ENCODE measurements at places on chromosomes 3 and 15.

DNA sequence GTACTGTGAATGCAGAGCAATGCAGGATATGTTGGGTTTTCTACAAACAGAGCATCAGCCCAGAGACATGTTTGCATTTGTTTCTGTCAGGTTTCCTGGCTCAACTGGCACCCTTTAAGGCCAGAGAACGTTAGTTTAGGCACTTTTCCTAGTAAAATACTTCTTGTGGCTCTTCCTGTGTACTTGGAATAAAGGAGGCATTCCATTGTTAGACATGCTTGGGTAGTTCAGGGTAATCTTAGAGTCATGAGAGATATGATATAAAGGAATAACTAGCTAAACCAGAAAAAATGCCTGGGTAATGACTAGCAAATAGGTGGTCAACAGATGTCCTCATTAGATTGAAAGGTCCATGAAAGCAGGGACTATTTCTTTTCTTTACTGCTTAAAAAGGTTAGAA, 60.4 kb upstream of the RBM5 start:
- DNase-seq, result no peak

DNA sequence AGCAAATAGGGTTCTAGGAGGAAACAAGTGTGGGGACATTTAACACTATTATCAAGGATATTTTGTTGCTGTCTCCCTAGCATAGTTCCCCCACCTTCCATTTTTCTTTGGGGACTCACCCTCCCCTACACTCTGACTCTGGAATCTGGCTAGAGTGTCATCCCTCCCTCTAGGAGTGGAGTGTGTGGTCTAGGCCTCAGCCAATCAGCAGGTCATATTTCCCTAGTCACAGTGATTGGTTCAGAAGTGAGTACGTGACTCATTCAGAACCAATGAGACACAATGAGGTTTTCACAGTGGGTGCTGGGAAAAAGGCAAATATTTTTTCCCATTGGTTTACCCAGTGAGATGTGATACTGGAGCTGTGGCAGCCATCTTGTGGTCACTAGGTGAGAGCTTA, 234.4 kb downstream of the SHQ1 start:
- DNase-seq, result no peak

GRCh38 chr3:183819831-183820230, 5.5 kb downstream of the MAP6D1 start:
- no peak for DNase-seq

DNA sequence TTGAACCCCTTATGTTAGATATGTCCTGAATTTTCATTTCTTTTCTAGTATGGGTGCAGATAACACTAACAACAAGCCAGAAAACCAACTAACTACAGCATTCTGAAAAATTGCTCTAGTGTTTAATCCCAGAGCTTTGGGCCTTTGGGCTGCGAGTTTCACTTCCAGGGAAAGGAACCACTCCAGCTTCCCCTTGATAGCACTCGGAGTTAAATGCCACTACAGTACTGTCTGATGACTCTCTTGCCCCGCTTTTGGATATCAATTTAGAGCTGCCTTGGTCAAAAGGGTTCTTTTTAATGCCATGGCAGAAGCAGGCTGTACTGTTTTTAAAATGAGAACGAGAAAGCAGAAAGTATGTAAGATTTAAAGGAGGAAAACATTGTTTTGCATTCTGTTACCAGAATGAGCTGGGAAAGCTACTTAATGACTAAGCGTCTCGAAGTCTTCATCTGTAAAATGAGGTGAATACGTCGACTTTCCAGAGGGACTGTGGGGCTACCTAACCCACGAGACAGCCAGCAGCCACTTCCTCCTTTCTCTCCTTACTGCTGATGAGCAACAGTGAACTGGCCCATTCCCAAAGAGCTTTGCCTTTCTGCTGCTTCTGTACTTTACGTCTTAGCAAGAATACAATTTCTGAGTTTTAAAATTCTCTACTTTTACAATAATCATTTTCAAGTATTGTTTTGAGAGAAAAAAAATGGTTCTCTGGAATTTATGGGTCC, 299.3 kb upstream of the LYSMD4 start:
- no peak for DNase-seq

DNA sequence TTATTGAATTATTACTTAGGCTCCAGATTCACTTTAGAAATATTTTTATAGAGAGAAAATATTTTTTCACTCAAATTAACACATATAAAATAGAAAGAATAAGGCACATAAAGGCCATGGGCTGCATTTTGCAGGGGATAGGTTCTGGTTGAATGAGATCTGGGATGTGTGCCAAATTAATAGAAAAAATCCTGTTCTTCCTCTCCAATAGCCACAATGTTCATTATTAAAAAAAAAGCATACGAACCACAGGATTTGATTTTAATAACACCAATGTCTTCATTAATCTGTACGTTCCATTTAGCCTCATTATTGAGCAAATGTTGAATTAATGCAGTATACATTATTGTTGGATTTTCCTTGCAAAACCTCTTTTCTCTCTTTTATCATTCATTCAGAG, 622.8 kb upstream of the AGTR1 start:
- DNase-seq, result no peak

DNA sequence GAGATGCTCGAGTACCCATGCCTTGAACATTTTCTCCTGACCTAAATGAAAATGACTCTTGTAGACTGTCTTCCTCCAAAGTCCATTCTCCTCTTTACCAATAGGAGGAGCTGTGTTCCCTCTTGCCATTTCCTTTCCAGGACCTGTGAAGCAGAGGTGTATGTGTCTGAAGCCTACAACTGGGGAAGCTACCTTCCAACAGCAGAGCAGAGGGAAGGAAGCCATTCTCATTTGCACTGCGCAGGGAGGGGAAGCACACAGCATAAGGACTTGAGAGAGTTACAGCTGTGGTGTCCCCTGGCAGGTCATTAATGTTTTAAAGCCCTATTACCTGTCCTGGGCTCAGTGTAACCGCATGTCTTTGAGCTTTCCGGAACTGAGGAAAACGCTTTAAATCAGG, 38.7 kb downstream of the HSPBAP1 start:
- no peak for DNase-seq

DNA sequence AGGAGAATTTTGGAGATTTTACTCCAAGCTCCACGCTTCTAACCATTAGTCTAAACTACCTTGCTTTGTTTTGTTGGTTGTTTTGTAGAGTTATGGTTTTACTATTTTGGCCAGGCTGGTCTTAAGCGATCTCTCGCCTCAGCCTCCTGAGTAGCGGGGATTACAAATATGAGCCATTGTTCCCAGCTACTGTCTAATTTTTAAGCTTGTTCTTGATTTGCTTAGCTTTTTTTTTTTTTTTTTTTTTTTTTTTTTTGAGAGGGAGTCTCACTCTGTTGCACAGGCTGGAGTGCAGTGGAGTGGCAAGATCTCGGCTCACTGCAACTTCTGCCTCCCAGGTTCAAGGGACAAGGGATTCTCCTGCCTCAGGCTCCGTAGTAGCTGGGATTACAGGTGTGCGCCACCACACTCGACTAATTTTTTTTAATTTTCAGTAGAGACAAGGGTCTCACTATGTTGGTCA, 28.5 kb downstream of the EFCAB12 start:
- DNase-seq, result no peak

DNA sequence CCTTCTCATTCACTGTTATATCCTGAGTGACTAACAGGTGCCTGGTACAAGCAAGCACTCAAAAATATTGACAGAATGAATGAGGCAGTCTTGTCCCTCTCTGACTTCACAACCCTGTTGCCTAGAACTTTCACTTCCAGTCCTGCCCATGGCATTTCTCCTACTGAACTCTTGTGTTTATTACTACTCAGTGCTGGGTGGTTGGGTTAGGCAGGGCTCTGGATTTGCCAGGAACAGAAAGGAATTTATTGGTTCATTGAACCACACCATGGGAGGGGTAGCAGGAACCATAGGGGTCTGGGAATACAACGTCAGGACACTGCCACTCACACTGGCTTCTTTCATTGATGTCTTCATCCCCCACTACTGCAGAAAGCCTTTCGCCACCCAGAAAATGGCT, 41.9 kb upstream of the SEMA4B start:
- no peak for DNase-seq

GRCh38 chr3:74897006-74897405, 282.5 kb upstream of the CNTN3 start:
- DNase-seq, result no peak
